ENCODE measurements at places on chromosomes 3 and 15.

DNA sequence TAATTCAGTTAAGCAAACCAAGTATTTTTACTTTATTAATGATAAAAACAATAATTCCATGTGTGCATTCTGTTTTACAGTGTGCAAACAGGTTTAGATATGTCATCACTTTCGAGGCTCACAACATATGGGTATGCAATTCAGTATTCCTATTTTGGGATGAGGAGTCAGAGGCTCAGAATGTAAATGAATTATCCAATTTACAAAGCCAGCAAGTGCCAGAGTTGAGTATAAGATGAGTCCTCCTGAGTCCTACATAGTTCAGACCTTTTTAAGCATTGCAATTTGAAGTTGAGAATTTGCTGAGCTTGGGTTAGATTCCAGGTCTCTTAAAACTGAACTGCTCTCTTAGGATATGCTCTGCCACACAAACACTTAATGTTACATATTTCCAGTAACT lies 424.2 kb upstream of the ROBO2 start:
- DNase-seq, result no peak

DNA sequence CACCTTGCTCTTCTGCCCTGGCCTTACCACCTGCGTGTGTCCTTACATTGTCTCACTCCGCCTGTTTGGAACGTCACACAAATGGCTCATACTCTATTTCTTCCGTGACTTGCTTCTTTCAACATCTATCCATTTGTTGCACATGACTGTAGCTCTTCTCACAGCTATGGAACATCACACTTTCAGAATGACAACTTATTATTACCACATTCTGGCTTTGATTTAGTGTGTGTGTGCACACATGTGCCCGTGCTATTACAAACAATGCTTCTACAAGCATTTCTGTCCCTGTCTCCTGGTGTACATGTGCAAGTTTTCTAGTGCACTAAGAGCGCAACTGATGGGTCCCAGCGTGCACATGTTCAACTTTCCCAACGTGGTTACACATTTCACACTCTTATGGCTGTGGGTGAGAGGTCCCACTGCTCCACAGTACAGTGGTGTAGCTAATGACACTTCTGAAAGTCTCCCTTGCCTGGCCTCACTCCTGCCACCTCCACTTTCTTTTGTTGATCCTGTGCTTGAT lies 37.8 kb downstream of the PTH1R start:
- DNase-seq, result no peak

GRCh38 chr3:160569894-160570652 lies 4.7 kb upstream of the KPNA4 start:
- no peak for DNase-seq

DNA sequence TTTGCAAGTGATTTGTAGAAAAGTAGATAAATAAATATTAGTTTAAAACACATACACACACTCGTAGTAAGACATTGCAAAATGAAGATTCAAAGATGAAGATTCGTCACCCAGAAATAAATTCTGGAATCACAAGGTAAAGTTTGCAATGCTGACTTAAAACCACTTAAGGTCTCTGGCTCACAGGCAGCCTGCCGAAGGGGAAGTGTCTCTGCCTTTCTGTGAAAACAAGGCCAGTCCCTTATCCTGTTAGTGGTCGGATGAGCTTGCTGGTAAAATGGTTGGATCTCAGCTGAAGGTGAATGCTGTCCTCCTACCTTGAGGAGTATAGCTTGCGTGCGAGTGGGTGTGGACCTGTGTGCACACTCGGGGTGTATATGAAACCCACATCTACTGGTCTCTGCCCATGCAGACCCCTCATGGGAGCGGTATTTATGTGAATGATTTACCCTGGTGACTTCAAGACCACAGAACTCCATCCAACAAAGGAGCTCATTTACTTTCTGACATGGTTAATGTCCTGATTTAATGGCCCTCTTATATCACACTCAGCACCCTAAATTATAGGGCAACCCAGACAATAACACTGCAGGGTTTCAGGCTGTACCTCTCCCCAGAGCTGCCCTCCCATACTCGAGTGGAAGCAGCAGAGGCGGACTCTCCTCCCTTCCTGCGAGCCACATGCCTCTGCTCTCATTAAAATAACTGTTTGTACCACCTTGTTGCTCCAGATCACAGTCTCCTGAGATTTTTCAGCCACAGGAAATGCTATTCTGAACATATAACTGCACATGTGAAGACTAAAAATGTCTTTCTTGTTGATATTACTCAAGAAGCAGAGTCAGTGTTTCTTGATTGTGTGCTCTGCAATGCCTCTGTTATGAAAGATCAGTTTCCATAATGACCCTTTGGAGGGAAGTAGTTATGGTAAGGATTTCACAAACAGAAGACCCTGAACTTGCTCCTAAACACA lies 45.9 kb upstream of the ALDH1A3 start:
- no peak for DNase-seq

GRCh38 chr3:111277226-111277625 lies 205.6 kb downstream of the NECTIN3 start:
- DNase-seq, result no peak

- no peak for DNase-seq
These were observed 860.3 kb upstream of the SEMA6D start for GRCh38 chr15:46856839-46857502.

GRCh38 chr3:182524711-182525401 lies 268.4 kb upstream of the ATP11B start:
- no peak for DNase-seq

All from activated CD8-positive, alpha-beta memory T cell treated with anti-CD3 and anti-CD28 coated beads for 1 hour (primary cell).